Glutamatergic neuron (in vitro differentiated cells): ENCODE measurements at places on chromosomes 12 and 14. TPM values are rescaled to one million over a fixed set of nuclear protein-coding genes. Genes with fewer than 3 reads are reported as not detected.
A peak's percentile ranks its signal among the peaks of the same experiment; 100 is the strongest.

GRCh38 chr12:85092814-85093370 lies 56.7 kb downstream of the LRRIQ1 start:
- peaks cover 2% of the 10 kb centered on the region for H3K27me3 ChIP-seq
- no peaks in the 10 kb centered on the region for H3K36me3 ChIP-seq
- no peak for DNase-seq

GRCh38 chr14:69948351-69948750 lies 69.1 kb downstream of the SMOC1 start:
- H3K36me3 ChIP-seq = peaks cover 6% of the 10 kb centered on the region
- H3K27ac ChIP-seq = no peak overlapping the region
- no peak for DNase-seq

GRCh38 chr12:116336542-116337065 lies 59.1 kb upstream of the MED13L start:
- no peaks in the 10 kb centered on the region for H3K4me1 ChIP-seq
- H3K36me3 ChIP-seq = no peaks in the 10 kb centered on the region
- H3K4me3 ChIP-seq = no peak overlapping the region
- H3K27me3 ChIP-seq = no peaks in the 10 kb centered on the region

GRCh38 chr14:95229749-95230148 lies 72.4 kb upstream of the DICER1 start:
- H3K27me3 ChIP-seq = no peaks in the 10 kb centered on the region
- no peak overlapping the region for H3K27ac ChIP-seq
- no peak overlapping the region for H3K4me3 ChIP-seq
- DNase-seq = no peak
- no peaks in the 10 kb centered on the region for H3K36me3 ChIP-seq

TMEM253 gene
- 0.64 TPM for total RNA-seq

DNA sequence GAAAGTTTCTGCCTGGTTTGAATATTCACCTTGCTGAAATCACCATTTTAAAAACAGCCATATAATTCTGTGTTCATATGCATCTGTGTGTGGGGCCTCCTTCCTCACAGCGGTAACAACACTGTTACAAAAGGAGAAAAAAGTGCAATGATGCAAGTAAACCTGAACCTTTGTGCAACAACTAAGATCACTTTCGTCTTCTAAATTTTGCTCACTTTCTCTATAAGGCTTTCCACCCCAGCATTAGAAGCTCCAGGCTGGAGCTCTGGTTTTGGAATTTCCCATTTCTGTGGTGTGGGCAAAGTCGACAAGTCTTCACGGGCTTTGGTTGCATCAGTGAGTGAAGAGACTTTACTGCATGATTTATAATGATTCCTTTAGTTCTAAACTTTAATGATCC lies 18.4 kb downstream of the FGD6 start:
- H3K4me1 ChIP-seq = peaks cover 17% of the 10 kb centered on the region
- H3K4me3 ChIP-seq = no peak overlapping the region
- H3K36me3 ChIP-seq = no peaks in the 10 kb centered on the region
- DNase-seq = no peak
- H3K27me3 ChIP-seq = no peaks in the 10 kb centered on the region

DNA sequence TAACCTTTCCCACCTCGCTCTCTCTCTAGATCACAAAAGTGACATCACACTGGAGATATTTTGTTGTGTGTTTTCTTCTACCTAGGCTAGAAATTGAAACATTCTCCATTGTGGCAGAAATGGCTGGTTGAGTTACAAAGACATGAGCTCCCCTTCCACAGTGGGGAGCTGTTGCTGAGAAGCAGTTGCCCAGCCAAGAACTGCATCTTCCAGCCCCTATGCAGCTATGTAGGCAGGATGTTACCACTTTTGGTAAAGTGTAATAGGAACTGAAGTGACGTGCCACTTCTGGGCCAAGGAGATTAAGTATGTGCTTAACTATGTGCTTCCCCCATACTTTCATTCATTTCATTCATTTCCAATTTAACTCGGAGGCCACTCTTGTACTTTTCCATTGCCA lies 138.7 kb upstream of the E2F7 start:
- no peak for DNase-seq
- H3K36me3 ChIP-seq = no peaks in the 10 kb centered on the region
- peaks cover 2% of the 10 kb centered on the region for H3K4me1 ChIP-seq
- H3K4me3 ChIP-seq = no peak overlapping the region
- no peaks in the 10 kb centered on the region for H3K27me3 ChIP-seq

- H3K36me3 ChIP-seq = no peaks in the 10 kb centered on the region
- DNase-seq = no peak
- no peaks in the 10 kb centered on the region for H3K27me3 ChIP-seq
- peaks cover 1% of the 10 kb centered on the region for H3K4me1 ChIP-seq
Observed at GRCh38 chr14:97077253-97077653, 280.1 kb downstream of the VRK1 start.

DNA sequence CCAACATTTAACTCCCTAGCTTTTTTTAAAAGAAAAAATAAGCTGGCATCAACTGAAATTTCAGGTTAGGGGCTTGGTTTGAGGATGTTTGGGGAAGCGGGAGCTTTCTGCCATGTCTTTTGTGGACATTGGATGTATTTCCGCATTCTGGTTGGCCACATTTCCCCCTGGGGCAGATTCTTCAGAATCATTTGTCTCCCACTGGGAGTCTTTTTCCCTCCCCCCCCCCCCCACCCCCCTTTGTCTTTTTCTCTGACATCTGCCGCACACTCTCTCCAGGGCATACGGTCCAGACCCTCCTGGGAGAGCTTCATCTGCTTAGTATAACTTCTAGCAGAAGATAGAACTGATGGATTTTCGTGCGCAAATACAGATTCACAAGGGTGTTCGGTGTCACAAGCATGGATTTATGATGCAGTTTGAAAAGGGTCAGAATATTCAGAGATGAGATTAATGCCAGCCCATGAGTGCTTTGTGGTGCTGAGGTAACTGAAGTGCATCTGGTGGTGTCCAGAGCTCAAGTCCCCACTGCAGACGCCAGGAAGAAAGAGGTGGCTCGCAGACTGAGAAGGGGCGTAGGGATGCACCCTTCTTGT lies 40.2 kb downstream of the ETV6 start:
- peaks cover 31% of the 10 kb centered on the region for H3K4me1 ChIP-seq
- DNase-seq = no peak
- H3K27ac ChIP-seq = peak overlapping the region; percentile 19
- H3K36me3 ChIP-seq = no peaks in the 10 kb centered on the region
- H3K4me3 ChIP-seq = no peak overlapping the region

- peaks cover 10% of the 10 kb centered on the region for H3K36me3 ChIP-seq
- no peak for DNase-seq
Observed at GRCh38 chr12:97017213-97017612, 110.2 kb downstream of the NEDD1 start.

- H3K4me3 ChIP-seq = no peak overlapping the region
- H3K27me3 ChIP-seq = peaks cover 4% of the 10 kb centered on the region
- DNase-seq = no peak
- peaks cover 2% of the 10 kb centered on the region for H3K4me1 ChIP-seq
- no peak overlapping the region for H3K27ac ChIP-seq
- peaks cover 4% of the 10 kb centered on the region for H3K36me3 ChIP-seq
Observed at GRCh38 chr14:32559590-32559989, 230.5 kb downstream of the AKAP6 start.

DNA sequence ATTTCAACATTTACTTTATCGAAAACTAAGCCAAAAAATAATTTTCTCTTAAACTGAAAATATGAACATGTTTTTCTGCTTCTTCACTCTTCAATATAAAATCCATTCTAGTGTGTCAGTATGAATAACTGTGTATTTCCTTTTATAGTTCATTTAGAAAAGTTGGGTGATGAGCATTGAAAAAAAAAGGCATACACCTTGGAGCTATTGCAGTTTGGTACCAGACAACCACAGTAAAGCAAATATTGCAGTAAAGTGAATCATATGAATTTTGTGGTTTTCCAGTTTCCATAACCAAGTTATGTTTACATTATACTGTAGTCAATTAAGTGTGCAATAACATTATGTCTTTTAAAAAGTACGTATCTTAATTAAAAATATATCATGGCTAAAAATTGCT lies 195.0 kb upstream of the FOXG1 start:
- H3K27me3 ChIP-seq = no peaks in the 10 kb centered on the region
- H3K4me1 ChIP-seq = no peaks in the 10 kb centered on the region
- no peak overlapping the region for H3K4me3 ChIP-seq
- H3K36me3 ChIP-seq = peaks cover 12% of the 10 kb centered on the region
- DNase-seq = no peak

KRT1 gene
- total RNA-seq = not detected

DNA sequence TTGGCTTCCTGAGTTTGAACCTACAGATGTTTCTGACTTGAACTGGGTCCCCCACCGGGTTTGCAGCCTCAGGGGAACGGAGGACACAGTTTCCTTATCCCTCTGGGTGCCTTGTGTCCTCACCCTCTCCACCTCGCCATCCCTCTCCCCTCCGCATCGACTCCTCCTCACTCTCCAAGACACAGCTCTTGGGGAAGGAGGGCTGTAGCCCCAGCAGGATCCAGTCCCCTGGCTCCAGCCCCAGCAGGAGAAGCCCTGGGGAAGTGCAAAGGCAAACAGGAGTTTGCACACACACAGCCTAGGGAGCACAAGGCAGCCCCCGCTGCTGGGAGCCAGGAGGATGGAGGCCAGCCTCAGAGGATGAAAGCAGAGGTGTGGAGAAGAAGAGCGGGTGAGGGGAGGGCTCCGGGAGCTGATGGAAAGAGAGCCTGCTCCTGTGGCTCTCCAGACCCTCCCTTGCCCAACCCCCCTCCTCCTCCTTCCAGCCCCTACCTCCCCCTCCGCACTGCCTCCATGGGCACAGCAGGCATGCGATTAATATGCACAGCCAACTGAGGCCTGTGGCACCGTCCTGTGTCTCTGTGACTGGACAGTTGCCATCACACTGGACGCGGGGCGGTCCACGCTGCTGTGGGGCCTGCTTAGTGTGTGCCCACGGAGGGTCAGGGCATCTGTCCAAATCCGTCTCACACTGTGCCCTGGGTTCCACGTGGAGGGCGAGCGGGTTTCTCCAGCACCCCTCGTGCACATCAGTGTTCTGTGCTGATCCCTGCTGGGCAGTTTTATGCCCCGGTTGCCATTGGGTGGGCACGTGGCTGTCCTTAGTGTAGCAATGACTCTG lies 193.7 kb upstream of the DIO3 start:
- H3K4me3 ChIP-seq = no peak overlapping the region
- no peaks in the 10 kb centered on the region for H3K27me3 ChIP-seq
- DNase-seq = no peak
- H3K36me3 ChIP-seq = no peaks in the 10 kb centered on the region

GRCh38 chr14:54411371-54411770 lies 14.6 kb downstream of the CDKN3 start:
- H3K4me3 ChIP-seq = no peak overlapping the region
- H3K4me1 ChIP-seq = no peaks in the 10 kb centered on the region
- no peak for DNase-seq
- no peaks in the 10 kb centered on the region for H3K27me3 ChIP-seq
- no peak overlapping the region for H3K27ac ChIP-seq

DNA sequence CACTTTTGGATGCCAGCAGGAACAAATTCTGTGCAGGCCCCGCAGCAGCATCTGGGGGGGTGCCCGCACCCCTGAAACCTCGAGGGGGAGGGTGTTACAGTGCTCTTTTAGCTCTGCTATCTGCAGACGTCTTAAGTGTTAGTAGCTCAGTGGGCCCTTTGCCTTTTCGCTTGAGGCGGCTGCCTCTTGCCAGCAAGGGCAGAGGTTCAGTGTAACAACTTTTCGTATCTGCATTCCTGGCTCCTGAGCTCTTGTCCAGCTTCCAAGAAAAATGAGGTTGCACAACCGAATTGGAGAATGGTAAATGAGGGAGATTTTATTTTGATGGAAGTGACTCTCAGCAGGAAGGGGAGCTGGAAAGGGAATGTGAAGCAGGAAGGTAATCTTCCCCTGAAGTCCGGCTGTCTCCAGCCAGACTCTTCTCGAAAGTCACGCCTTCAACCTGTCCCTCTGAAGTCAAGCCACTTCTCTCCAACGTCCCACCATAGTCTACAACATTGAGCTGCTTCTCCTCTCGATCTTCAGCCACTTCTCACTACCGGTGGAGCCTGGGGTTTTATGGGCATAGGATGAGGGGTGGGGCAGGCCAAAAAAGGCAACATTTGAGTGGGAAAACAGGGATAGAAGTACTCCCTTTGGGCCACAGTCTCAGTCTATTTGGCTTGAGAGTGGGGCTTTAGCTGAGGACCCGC lies 17.8 kb downstream of the TAS2R50 start:
- H3K4me1 ChIP-seq = no peaks in the 10 kb centered on the region
- H3K27ac ChIP-seq = no peak overlapping the region
- no peaks in the 10 kb centered on the region for H3K36me3 ChIP-seq
- H3K27me3 ChIP-seq = no peaks in the 10 kb centered on the region

NPFF gene
- total RNA-seq = not detected

- H3K36me3 ChIP-seq = no peaks in the 10 kb centered on the region
- no peak overlapping the region for H3K4me3 ChIP-seq
- H3K4me1 ChIP-seq = peaks cover 1% of the 10 kb centered on the region
Observed at GRCh38 chr12:13199592-13199991, 3.1 kb downstream of the EMP1 start.
